Astrocyte (in vitro differentiated cells and primary cell): ENCODE measurements at places on chromosomes 2 and 18. TPM values are rescaled to one million over a fixed set of nuclear protein-coding genes. Genes with fewer than 3 reads are reported as not detected.

DNA sequence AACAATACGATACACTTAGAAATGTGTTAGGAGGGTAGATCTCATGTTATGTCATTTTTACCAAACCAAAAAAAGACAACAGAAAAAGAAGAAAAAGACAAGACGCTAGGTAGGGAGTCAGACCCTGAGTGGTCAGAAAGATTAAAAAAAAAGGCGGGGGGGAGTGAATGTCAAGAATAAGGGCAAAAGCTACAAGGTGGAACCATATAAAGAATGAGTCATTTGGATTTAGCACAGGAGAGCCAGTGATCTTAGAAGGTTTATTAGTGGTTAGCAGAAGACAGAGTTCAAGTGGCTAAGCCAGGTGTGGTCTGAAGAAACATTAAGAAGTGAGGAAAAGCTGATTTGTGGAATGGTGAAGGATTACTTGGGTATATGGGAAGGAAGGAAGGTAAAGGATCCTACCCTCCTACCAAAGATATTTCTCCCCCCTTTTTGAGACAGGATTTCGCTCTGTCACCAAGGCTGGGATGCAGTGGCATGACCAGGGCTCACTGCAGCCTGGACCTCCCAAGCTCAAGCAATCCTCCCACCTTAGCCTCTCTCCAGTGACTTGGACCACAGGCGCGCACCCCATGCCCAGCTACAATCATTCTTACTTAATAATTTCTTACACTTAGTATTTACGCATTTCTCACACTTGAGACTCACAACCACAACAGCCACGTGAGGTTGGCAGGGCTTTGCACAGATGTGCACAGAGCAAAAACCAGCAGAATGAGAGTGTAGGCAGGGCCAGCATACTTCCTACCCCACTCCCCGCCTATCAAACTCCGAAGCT lies 2.6 kb downstream of the DSC2 start:
- no peak for DNase-seq

- DNase-seq, result peak; percentile 20
Measured at GRCh38 chr18:49274188-49274714, 186.2 kb downstream of the DYM start.

DNA sequence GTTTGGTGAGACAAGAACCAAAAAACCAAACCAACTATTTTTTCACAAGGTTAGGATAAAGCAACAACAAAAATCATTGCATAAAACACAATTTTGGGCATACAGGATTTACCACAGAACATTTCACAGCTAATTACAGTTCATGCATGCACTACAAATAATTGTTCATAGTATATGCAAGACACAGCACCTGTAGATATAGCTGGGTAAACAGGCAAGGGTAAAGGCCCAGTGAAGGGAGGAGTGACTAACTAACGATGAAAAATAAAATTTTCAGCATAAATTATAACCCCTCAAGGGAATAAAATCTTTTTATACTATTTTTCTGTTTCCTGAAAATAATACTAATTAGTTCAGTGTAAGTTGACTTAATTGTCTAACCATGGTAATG lies 73.3 kb upstream of the CCDC141 start:
- DNase-seq, result no peak

DNA sequence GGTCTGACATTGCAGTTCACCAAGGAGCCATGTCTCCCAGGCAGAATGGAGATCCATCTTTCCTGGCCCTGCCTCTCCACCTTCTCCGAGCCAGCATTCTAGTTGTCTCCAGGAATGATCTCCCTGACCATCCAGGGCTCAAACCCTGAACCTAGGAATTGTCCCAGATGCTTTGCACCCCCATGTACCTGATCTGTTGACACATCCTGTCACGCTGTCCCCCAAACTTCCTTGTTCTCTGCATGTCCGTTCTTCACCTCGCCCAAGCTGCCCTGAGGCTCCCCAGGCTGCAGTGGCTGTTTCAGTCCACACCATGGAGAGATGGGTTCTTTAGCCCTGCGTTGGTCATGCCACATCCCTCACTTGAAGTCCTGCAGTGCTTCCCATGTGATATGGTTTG lies 7.0 kb upstream of the MBP start:
- DNase-seq, result no peak

GRCh38 chr2:31318361-31319336 lies 84.7 kb downstream of the EHD3 start:
- peak; percentile 67 for DNase-seq

The IGFBP5 gene
- 422 and 452 TPM in 2 replicates for total RNA-seq

DNA sequence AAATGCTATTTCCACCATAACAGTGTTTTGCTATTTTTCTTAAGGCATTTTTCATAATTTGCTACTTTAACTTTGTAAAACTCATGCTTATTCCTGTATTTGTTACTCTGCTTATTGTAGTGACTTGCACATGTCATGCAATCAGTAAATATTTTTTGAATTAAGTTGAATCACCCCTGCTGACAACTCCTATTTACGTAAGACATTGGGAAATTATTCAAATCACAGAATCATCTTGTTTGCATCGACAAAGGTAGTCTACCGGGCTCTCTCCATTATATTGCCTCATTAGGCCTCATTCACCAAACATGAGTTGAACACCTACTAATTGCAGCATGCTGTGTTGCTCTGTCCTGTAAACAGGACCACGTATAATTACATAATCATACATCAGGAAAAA lies 478.5 kb upstream of the ZEB2 start:
- DNase-seq, result no peak

DNA sequence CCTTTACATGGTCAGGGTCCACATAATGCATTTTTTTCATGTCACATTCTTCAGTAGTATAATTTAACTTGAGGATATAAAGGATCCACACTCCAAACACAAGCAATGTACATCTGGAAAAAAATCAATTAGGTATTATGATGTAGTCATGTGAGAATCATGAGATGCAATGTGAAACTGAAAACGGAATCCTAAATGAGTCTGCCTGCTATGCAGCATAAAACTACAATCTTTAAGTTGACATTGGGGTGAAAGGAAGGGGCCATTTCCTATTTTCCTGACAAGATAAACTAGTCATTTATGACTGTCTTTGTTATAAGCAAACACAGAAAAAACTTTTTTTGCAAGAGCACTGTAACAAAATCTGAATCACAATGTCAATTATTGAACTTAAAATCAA lies 27.6 kb downstream of the ST3GAL5 start:
- DNase-seq, result no peak

DNA sequence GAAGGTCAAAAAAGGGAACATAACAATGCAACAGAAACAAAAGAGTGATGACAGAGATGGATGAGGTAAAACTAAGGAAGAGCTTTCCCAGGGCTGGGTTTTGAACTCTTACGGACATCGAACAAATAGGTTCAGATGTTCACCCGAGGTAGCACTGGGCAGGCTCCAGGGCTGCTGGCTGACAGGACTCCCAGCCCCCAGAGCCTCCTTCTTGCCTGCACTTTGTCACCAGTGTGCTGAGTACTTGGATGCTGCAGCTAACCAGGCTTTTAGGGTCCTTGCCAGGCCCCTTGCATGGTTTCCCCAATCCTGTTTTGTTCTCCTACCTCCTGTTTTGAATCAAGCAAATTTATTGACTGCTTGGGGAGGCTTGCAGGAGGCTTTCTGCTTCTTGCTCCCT lies 322.9 kb downstream of the DYSF start:
- no peak for DNase-seq

GRCh38 chr2:98445177-98445682 lies 572 bp downstream of the INPP4A start:
- DNase-seq, result no peak

DNA sequence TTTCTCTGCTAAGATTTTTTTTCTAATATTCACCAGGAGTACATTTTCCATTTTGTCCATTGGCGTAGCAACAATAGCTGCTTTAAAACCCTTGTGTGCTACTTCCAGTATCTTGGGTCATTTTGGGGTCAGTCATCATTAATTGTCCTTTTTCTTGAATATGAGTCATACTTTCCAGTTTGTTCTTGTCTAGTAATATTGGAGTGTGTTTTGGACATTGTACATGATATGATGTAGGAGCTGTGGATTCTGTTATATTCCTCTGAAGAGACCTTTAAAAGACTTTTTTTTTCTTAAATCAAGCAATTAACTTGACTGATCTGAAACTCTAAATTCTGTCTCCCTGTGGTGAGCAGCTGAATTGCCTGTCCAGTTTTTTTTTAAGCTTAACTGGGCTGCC lies 40.8 kb downstream of the AGPS start:
- peak; percentile 72 for DNase-seq

The CRYGC gene
- not detected in 2 replicates for total RNA-seq

GRCh38 chr2:11891028-11891427 lies 144.6 kb downstream of the LPIN1 start:
- DNase-seq, result no peak

The TGFA gene
- total RNA-seq, result 0.55 and 1.4 TPM in 2 replicates

The SLC9A4 gene
- total RNA-seq, result 0.07 and 0.09 TPM in 2 replicates

DNA sequence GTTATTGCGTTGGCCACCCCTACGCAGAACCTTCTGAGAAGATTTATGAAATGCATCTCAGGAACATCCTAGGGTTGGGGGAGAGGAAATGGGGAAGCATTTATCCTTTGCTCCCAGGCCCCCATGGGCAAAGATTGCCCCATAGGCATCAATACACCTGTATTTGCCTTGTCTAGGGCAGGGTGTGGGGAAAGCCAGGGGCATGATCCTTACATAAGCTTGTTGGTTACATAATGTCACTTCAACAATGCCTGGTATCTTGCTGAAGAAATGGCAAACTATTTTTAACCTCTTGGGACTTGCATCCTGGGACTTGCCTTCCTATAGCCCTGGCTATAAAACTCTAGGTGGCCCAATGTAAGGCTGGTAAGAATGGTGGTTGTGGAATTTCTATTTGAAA lies 53.9 kb upstream of the SPRED2 start:
- no peak for DNase-seq

- no peak for DNase-seq
Measured at GRCh38 chr2:229728370-229728769, 14.0 kb upstream of the DNER start.

DNA sequence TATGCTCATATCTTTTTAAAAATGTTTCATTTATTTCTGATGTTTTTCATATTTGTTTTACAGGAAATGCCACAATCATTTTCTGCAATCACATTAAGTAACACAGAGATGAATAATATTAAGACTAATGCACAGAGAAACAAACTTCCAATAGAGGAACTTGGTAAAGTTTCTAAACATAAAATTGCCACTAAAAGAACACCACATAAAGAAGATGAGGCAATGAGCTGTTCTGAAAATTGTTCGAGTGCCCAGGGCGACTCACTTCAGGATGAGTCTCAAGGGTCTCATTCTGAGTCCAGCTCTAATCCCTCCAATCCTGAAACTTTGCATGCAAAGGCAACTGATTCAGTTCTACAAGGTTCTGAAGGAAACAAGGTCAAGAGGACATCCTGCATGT lies 70.4 kb downstream of the APLF start:
- DNase-seq, result no peak

DNA sequence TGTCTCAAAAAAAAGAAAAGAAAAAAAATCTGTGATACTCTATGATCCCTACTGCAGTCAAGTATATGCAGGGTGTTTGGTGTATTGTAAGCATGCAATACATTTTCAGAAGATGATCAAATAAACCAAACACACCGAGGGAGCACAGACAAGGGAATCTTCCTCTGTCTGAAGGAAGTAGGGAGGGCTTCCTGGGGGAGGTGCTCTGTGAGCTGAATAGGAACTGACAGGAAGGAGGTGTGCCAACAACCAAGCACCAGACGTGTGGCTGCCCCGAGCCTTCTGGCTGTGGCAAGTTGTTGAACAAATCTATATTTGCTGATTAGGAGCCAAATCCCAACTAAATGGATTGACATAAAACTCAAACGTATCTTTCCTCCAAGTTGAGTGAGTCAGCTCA lies 14.6 kb downstream of the THNSL2 start:
- DNase-seq, result no peak

GRCh38 chr2:143334837-143335236 lies 205.6 kb downstream of the ARHGAP15 start:
- DNase-seq, result peak; percentile 6

The RGPD8 gene
- total RNA-seq, result 9.6 and 11.6 TPM in 2 replicates
